D721Med (cell line): ENCODE measurements at places on chromosomes 6 and 20.

DNA sequence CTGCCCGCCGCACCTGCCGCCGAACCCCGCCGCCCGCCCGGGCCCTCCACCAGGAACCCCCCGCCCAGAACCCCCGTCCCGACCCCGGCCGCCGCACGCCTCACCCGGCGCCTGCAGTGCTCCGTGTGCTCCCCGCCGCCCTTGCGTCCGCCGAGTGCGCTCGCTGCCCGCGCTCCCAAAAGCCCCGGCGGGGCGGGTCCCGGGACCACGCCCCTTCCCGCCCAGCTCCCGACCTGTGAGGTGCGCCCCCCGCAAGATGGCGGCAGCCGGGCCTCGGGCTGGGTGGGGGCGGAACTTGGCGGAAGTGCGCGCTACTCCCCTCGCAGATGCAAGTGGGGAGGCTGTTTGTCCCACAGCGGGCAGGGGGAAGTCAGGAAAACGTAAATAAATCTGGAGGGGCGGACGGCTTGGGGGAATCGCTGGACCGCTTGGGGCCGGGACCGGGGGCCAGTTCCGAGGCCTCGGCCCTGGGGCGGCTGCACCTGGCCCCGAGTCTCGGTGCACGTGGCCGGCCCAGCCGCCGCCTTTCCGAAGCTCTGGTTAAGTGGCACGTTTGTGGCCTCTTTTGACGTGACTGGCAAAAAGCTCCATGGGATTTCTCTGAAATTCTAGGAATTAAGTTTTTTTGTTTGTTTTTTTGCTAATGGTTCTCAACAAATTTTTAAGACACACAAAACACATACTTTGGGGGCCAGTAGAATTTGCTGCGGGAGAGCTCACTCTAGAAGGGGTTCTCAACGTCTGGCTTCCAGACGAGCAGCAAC, at the start of gene EZR:
EZR (minus strand) TSS at position 156 of the 764 bp plus-strand sequence. CDS start 1,275 bp downstream, outside the sequence.
- peak; percentile 66 for DNase-seq

DNA sequence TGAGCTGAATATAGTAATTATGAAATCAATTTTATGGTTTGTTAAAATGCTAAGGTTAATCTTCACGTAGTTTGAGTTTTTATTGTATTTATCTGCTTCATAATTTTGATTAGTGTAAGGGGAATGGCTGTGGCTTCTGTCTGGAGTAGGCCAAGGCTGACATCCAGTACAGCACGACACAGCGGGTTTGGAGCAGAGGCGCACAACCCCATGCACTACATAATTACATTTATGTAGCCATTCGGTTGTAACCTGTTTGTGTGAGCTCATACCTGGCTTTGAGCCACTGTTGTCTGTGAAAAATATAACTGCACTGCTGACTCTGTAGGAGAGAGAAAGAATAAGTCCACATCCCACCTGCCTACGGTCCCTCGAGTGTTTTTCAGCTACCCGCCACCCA, 615.5 kb downstream of the EYS start:
- no peak for DNase-seq

- no peak for DNase-seq
Measured at GRCh38 chr6:167233490-167233889, 57.6 kb upstream of the UNC93A start.

DNA sequence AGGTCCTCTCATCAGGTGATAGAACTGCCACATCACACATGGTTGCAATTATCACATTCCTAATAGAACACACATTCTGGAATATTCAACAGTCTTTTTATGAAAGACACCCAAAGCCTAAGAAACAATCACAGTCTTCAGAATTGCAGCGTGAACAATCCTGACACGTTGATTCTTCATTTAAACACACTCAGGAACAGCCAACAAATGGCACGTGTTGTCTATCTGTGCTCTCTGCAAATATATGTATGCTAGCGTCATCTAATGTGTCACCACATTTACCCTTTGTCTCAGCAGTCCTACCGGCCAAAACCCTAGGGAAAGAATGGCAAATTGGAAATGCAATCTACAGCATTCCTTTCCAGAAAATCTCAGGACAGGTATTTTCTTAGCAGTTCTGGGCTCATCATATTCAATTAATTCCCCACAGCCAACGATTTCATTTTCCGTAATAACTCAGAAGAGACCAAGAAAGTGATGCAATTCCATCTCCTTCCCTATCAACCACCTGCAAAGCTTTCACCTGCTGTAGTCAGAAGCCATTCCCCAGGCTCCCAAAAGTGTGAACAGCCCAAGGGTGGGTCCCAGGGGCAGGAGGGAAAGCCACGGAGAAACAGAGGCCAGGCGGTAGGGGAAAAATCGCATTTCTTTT, 280.3 kb upstream of the JARID2 start:
- no peak for DNase-seq

DNA sequence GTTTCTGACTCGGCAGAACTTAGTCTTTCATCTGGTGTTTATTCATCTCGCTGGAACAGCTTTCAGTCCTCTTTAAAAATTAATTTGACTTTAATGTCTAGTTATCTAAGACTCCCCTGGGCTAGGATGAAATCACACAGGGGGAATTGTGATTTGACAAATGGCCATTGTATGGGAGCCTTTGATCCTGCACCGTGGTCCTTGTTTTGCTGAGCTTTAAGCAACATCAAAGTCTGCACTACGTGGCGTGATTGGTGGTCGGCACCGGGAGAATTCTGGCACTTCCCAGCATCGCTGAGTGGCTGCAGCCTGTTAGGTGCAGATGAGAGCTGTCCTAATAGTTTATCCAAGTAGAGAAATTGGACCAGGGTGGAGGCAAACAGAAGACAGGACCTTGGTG, 146.9 kb downstream of the TBC1D7 start:
- DNase-seq = no peak
